Foreskin fibroblast (primary cell): ENCODE measurements at places on chromosomes 7 and 10.

GRCh38 chr10:50501924-50502452 lies 121.8 kb downstream of the SGMS1 start:
- DNase-seq = no peak

DNA sequence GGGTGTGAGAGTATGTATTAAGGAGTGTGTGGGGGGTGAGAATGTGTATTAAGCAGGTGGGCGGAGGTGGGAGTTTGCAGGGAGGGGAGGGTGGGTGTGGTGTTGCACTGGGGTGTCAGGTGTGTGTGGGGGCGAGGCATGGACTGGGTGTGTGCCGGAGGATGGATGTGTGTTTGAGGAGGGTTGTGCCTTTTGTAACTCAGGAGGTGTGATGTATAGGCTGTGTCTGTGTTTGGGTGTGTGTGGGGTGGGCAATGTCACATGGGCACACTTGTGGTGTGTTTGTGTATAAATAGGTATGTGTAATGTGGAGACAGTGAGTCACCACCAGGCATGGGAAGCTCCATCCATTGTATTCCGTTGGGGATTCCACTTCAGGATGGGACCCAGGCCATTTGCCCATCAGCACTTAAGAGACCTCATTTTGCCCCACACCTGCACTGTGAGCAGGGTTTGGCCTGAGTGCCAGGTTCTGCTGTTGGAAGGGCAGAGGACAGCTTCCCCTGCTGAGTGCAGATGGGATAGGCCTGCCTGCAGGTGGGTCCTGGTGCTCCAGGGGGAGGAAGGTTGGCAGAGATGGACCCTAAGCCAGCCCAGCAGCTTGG lies 5.8 kb downstream of the UNC5B start:
- DNase-seq = no peak

DNA sequence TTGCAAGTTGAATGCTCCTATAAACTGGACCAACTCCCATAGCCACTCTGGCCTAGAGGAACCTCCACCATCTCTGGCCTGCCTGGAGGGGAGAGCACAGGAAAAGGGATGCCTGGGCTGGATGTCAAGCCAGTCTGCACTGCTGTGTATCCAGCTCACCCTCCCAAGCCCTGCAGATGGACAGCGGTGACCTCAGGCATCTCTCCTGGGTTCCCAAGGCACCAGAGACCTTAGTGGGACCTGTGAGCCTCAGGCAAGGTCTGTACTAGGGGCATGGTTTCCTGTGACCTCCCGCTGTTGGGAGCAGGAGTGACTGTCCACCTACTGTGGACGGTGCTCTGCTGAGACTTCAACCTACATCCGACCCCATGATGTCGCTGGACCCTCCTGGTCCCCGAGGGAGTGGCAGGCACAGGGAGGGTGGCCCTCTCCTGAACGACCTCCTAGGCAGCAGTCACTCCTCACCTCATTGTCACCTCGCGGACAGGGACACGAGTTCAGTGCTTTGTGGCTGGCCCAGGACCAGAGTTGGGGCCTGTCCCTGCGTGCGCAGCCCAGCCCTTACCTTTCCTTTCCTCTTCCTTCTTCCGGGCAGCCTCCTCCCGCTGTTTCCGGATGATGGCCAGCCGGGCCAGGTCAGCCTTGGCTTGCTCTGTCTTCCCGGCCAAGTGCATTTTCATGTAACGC lies 11.0 kb downstream of the PDAP1 start:
- DNase-seq = peak; percentile 25

GRCh38 chr7:1046722-1047679 lies 2.7 kb downstream of the GPR146 start:
- no peak for DNase-seq

DNA sequence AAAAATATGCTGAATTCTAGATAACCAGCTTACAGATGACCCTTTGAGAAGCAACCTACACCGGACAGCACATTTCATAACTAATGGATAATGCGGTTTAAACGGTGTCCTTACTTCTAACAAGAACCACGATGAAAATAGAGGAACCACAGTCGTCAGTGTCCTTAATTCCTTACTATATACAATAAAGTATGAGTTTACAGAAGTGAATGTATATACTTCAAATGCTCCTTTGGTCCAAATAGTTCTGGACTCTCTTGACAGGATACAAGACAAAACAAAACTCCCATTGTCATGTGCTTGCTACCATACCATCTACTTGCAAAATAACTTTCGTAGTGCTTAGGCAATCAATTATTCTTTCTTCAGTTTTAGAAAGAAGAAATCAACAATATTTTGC lies 2.4 kb downstream of the NAMPT start:
- DNase-seq = no peak

DNA sequence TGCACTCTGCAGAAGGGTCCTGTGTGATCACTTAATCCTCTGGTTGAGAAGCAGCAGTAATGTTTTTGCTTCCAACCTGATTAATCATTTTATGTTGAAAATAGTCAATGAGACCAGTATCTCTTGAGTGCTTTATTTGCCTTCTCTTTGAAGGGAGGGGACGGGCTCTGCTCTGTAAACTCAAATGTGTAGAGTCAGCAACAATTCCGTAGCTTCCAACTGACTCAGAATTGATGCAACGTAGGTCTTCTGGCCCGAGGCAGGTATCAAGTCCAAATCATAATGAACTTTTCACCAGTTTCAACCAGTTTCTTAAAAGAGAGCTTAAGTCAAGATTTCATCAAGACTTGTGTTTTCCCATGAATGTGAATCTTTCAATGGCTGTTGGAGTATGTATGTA lies 26.3 kb downstream of the GUSB start:
- DNase-seq = no peak

- peak; percentile 53 for DNase-seq
Measured at GRCh38 chr7:80707318-80707717, 68.9 kb downstream of the CD36 start.

DNA sequence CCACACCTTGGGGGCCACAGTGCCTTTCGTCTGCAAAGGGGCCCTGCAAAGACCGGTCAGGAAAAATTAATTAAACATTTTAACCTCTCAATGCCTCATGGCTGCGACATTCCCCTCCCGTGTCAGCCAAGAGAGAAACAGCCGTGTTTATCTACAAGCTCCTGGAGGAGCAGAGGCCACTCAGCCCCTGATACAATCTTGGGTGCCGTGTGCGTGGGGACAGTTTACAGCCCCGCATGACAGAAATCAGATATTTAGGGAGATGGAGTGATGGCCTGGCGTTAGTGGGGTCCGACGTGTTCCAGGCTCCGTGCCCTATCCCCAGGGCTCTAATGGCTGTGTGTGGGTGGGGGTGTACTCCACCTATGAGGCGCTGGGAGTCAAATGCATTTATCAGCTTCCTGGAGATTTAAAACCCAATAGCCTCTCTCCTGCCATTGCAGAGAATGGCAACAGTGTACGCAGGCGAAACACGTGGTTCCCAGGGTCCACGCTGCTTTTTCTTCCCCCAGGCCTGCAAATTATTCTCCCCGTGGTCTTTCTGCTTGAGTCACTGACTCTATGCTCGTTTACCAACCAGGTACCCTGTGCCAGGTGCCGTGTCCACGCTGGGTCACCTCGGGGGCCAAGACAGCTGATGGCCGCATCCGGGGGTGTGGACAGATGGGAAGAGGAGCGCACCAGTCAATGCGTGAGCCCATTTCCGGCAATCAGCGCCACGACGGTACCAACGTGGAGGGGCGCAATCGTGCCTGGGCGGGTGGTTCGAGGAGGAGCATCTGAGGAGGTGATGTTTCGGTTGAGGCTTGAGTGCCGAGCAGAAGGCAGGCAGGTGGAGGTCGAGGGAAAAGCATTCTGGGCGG lies 26.6 kb upstream of the PSMG3 start:
- no peak for DNase-seq

- DNase-seq = no peak
Measured at GRCh38 chr10:113897693-113898618, 43.5 kb downstream of the NHLRC2 start.

DNA sequence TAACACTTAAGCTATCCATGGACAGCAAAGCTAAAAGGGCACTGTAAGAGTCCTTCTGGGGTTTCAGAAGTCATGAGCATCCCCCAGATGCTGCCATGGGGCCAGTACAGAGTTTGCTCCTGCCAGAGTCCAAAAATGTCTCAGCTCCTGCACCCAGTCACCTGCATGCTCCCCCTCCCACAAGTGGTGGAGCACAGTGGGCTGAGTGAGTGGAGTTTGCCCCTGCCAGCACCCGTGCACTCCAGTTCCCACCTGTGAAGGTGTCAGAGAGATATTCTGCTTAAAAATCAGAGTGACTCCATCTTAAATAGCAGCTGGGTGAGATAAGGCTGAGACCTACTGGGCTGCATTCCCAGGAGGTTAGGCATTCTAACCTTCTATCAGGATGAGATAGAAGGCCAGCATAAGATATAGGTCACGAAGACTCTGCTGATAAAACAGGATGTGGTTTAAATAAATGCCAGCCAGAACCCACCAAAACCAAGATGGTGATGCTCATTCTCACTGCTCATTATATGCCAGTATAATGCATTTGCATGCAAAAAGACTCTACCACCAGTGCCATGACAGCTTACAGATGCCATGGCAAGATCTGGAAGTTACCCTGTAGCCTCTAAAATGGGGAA lies 140.1 kb upstream of the ZNF92 start:
- DNase-seq = no peak

DNA sequence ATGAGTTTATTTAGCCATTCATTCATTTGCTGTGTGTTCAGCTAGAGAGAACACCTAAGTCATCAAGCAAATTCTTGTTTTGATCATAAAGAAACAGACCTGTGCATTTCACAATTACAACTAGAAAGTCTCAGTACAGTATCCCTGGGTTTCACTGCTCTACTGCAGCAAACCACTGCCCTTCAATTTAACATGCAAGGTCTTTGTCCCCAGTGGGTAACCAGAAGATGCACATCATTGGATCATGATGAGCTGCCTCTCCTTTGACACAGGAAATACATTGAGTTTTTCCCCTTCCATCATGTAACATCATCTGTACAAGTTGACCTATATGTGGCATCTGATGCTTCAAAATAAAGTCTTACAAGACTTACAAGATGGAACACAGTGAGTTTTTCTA lies 70.5 kb upstream of the MRLN start:
- no peak for DNase-seq

GRCh38 chr10:60099998-60100747 lies 193.8 kb upstream of the CCDC6 start:
- peak; percentile 27 for DNase-seq

DNA sequence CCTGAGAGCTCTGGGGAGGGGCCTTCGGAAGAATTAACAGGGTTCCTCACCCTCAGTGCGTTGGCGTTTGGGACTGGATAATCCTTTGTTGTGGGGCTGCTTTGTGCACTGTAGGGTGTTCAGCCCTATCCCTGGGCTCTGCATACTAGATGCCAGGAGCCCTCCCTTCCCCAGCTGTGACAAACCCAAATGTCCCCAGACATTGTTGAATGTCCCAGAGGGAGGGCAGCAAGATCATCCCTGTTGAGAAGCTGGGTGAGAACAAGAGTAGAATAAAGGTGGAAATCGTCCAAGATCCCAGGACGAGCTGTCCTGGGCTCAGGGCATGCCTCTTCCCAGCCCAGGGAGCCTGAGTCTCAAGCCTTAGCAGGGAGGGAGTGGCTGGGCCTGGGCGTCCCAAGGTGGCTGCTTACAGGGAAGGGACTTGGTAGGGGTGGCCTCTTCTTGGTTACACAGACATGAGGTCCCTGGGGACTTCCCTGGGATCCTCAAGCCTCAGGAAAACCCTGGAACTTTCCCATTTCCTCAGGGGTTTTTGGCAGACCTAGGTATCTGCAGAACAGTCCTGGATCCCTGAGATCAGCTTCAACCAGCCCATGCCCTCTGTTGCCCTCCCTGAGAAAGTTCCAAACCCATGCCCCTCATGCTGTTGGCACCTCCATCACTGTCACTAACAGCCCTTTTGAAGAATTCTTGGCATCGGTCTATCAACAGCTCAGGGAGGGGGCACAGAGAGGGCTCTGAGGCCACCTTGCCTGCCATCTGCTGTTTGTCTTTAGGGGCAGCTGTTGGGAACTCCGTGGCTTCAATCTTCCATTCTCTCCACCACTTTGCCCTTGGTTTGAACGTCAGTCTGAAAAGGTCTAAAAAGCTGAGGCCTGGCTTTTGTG lies 53.7 kb downstream of the GOLGA7B start:
- no peak for DNase-seq

- no peak for DNase-seq
Measured at GRCh38 chr10:110413049-110413783, 84.5 kb upstream of the DUSP5 start.

DNA sequence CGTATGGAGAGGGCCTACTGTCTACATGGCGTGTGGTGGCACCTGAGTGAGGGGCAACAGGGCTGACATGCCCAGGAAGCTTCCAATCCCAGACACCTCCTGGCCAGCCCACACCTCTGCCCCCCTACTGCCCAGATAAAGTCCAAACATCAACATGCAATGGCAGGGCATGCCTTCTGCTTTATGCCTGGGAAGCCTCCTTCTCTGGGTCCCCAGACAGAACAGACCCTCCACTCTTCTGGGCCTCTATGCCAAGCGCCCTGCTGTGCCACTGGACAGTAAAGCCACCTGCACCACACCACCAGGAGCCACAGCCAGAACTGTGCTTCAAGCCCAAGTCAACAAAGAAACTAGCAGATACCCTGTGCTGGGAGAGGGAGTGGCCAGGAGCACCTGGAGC lies 12.5 kb downstream of the TMEM72 start:
- DNase-seq = no peak

DNA sequence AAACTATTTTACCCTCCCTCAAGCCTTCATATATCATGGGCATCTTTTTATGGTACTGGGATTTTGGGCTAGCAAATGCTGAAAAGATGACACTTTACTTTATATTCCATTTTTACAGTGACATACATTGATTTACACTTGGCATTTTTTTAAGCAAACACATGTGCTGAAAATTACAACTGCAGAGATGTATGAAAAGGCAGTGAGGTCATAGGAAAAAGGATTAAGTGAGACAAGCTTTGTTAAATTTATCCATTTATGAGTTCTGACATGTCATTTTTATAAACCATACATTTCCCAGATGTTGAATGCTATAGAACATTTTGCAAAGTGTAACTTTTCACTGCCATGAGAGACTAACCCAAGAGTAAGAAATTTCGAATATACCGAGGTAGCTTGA lies 68.8 kb upstream of the RSU1 start:
- DNase-seq = no peak

- peak; percentile 78 for DNase-seq
Measured at GRCh38 chr10:62095181-62096122, 173.2 kb downstream of the RTKN2 start.

DNA sequence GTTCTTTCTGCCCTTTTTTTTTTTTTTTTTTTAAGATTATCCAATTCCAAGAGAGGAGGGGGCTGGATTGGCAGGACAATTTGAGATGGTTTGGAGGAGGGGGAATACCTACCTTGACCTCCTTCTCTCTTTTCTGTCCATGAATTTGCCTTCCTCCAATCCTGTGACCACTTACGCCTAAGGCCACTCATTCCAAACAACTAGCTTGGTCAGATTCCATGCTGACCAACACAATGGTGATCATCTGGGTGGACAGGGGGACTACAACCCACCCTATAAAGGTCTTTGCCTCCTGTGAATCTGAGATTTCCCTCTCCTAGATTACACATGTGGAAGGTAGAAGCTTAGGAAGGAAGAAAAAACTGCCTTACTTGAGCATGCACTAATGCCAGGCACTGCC lies 2.3 kb upstream of the LDB1 start:
- DNase-seq = no peak

- no peak for DNase-seq
Measured at GRCh38 chr10:88113657-88114272, 250.3 kb downstream of the PTEN start.
